GM13976 (cell line): ENCODE measurements at places on chromosomes 2 and 18.

GRCh38 chr2:158178646-158179045 lies 77.0 kb downstream of the UPP2 start:
- DNase-seq, result no peak

DNA sequence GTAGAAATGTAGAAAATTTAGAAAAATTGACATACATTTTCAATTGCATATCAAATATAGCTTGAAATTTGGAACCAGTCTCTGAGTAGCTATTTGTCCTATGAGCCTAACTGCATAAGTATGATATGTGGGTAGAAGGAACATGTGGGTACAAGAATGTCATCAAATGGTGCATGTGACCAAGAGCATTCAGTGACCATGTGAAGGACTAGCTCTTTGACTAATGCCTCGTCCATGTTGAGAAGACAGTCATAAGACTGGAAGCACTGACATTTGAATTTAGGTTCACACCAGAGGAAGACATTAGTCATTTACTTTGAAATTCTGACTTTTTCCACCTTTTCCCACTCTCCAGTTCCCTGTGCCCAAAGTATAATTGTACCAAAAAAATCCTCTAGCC lies 12.6 kb downstream of the MRPL44 start:
- DNase-seq, result no peak

GRCh38 chr2:169345486-169346437 lies 16.6 kb downstream of the LRP2 start:
- no peak for DNase-seq

GRCh38 chr18:45621061-45621511 lies 5.8 kb downstream of the SLC14A2 start:
- peak; percentile 74 for DNase-seq

GRCh38 chr2:68853915-68854314 lies 17.3 kb downstream of the BMP10 start:
- DNase-seq, result no peak

GRCh38 chr2:10072656-10073480 lies 7.3 kb downstream of the CYS1 start:
- peak; percentile 92 for DNase-seq

GRCh38 chr2:159004849-159005248 lies 36.4 kb downstream of the TANC1 start:
- no peak for DNase-seq

- no peak for DNase-seq
Measured at GRCh38 chr2:85503168-85503850, 35.7 kb upstream of the MAT2A start.

GRCh38 chr2:120906914-120907313 lies 171.2 kb downstream of the GLI2 start:
- no peak for DNase-seq

- DNase-seq, result no peak
Measured at GRCh38 chr2:1223791-1224190, 189.5 kb upstream of the TPO start.

GRCh38 chr2:105763076-105763475 lies 18.4 kb downstream of the NCK2 start:
- DNase-seq, result no peak

DNA sequence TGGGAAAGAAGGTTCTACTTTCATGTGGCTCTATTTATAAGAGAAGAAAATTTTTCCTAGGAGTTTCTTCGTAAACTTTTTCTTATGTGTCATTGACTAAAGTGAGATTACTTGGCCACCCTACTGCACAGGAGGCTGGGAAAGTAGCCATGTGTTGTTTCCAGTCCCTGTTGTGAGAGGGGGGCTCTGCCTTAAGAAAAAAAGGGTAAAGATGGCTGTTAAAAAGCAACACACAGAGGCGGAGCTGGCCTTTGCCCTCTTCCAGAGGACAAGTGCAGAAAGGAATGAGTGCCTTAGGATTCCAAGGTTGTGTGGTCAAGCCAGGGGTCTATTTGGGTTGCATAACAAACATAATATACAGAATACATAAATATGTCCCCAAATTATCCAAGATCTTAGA lies 230.0 kb upstream of the CXCR4 start:
- DNase-seq, result no peak

GRCh38 chr18:68818584-68818983 lies 20.7 kb downstream of the CCDC102B start:
- no peak for DNase-seq

GRCh38 chr2:71688530-71688929 lies 235.2 kb downstream of the DYSF start:
- DNase-seq, result no peak

GRCh38 chr2:197205585-197206215 lies 104.9 kb downstream of the ANKRD44 start:
- DNase-seq, result peak; percentile 43

DNA sequence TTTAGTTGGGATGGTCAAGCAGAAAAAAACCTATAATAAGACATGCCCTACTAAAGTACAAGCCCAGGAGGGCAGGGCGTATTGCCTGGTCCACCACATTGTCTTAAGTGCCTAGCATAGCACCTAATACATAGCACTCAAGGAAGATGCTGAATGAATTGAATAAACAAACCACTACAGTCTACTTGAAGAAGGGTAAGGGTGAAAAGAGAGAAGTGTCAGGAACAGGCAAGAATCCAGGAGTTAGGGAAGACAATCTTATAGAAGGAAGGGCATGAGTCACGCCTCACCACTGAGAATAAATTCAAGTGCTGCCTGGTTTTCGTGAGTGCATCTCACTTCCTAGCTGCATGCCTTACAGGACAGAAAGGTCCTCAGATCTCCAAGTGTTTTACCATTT lies 13.9 kb downstream of the SLC19A3 start:
- DNase-seq, result no peak

- no peak for DNase-seq
Measured at GRCh38 chr2:61536180-61536571, 2.0 kb downstream of the XPO1 start.

DNA sequence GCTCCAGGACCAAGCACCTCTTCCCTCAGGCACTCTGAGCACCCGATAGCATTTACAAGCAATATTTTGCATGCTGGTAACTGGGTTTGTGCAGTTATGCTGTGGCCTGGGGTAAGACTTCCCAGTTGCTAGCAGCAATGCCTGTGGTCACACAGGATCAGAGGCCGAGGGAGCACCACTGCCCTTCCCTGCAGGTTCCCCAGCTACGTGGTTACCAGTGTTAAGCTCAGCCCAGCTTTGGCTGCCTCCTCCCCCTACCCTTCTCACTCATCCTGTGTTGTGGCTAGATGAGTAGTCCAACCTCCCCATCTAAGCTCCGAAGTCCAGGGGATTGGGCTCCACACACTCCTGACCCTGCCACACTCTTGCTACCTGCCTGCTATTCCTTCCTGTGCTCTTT lies 141.1 kb downstream of the CELF4 start:
- DNase-seq, result no peak

- DNase-seq, result no peak
Measured at GRCh38 chr2:85188852-85189251, 55.7 kb downstream of the TCF7L1 start.

DNA sequence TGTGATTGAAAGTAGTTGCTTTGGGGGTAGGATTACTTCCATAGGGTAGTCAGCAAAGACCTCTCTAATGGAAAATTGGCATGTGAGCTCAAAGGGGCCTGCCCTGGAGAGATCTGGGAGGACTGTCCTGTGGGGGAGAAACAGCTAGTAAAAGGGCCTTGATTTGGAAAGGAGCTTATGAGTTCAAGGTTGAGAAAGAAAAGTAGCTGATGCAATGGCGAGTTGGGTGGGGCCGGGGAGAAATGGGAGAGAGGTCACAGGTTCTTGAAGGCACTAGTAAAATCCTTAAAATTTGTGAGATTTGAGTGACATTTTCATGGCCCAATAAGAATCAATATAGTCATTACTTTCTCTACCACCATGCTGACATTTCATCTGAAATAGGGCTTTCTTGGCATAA lies 82.0 kb upstream of the CCDC195 start:
- no peak for DNase-seq

GRCh38 chr2:27091746-27092695 lies 5.4 kb downstream of the KHK start:
- DNase-seq, result no peak

GRCh38 chr2:176088048-176088936 lies 4.2 kb upstream of the HOXD13 start:
- DNase-seq, result peak; percentile 76

DNA sequence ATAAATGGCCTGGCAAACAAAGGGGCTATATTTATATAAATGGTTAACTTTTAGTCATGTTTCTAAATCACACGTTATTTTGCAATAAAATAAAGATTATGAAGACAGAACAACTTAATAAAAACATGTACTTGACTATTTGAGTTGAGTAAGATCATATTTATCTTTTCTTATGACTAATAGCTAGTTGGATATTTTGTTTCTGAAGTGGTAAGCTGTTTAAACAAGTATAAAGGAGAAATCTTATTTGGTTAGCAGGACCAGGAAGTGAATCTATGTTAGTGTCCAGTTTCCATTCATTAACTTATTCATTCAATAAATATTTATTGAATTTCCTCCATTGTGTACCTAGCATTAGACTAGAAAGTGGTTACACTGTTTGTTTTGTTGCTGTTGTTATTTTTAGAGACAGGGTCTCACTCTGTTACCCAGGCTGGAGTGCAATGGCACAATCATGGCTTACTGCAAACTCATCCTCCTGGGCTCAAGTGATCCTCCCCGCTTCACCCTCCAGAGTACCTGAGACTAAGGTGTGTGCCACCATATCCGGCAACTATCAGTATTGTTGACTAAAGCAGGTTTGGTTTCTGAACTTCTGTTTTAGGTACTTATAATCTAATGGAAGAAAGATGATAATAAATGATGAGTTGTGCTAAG lies 312.6 kb downstream of the DPP10 start:
- no peak for DNase-seq

DNA sequence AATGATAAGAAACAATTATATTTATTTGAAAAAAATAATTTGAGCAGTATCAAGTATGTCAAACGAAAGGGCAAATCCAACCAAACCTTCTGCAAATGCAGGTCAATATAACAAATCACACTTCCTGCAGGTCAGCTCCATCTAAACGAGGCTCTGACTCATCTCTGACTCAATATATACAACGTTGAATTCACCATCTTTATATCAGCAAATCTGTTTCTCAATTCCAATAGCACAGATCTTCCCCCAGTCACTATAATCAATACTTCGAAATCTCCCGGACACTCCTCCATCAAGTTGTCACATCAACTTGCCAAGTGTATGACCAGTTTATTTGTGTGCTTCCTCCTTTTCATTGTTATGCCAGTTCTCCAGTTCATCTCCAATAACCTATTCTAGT lies 388.9 kb downstream of the ZEB2 start:
- no peak for DNase-seq

GRCh38 chr18:46609048-46609447 lies 48.0 kb downstream of the LOXHD1 start:
- DNase-seq, result no peak

- no peak for DNase-seq
Measured at GRCh38 chr2:191693778-191694177, 15.8 kb downstream of the NABP1 start.

GRCh38 chr2:166246901-166247300 lies 119.1 kb upstream of the SCN1A start:
- DNase-seq, result no peak

- no peak for DNase-seq
Measured at GRCh38 chr2:68762665-68763064, 28.1 kb downstream of the ARHGAP25 start.

- DNase-seq, result no peak
Measured at GRCh38 chr2:55160422-55160821, 71.7 kb downstream of the CLHC1 start.

GRCh38 chr2:205766779-205767359 lies 84.6 kb downstream of the NRP2 start:
- peak; percentile 67 for DNase-seq

GRCh38 chr2:161842736-161843433 lies 218.7 kb downstream of the SLC4A10 start:
- no peak for DNase-seq

- DNase-seq, result peak; percentile 48
Measured at GRCh38 chr2:216516730-216517350, 18.2 kb downstream of the RPL37A start.

DNA sequence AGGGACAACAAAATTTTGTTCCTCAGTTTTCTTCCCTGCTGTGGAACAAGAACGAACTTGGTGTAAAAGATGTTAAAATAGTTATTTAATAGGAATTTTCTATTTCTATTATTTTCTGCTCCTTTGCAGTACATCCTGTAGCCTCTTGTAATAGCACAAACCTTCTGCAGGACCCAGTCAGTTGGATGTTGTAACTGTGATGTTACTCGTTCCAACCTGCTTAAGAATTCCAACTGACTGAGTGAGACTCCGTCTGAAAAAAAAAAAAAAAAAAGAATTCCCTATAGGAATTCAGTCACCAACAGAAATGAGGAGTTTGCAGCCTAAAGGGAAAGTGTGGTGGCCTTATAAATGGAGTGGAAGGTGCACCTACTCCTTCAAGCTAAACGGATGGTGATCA lies 46.4 kb upstream of the CDH20 start:
- no peak for DNase-seq

DNA sequence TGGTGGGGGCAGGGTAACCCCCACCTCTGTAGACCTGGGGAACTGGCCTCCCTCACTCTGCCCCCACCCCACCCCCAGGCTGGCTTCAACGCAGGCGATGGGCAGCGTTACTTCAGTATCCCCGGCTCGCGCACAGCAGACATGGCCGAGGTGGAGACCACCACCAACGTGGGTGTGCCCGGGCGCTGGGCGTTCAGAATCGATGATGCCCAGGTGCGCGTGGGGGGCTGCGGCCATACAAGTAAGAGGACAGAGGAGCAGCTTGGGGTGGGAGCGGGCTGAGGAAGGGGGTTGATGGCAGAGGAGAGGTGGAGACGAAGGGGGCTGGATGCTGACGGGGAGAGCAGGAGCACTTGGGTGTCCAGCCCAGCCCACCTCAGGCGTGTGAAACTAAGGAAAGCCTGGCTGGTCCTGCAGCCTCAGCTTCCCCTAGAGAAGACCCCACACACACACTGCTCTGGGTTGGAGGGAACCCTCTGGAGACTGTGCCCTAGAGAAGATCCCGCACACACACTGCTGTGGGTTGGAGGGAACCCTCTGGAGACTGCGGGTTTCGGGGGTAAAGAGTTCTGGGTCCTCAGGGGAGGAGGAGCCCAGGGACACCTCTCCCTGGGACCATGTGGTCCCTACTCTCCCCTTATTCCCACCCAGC lies 36.2 kb downstream of the SNED1 start:
- DNase-seq, result no peak

DNA sequence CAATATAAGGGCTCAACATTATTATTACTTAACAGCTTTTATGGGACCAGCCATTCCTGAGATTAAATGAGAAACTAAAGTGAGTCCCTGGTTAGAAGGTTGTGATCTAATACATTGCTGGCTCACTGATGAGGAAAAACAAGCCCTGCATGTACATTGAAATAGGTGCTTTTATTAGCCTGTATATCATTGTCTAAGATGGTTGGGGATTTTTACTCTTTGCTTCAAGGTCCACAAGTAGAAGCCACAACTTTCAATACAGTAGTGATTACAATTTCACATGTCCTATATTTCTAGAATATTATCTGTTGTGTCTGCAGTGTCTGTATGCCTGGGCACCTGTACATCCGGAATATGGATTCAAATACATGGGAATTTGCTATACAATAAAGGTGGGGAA lies 104.1 kb upstream of the FZD5 start:
- peak; percentile 49 for DNase-seq

DNA sequence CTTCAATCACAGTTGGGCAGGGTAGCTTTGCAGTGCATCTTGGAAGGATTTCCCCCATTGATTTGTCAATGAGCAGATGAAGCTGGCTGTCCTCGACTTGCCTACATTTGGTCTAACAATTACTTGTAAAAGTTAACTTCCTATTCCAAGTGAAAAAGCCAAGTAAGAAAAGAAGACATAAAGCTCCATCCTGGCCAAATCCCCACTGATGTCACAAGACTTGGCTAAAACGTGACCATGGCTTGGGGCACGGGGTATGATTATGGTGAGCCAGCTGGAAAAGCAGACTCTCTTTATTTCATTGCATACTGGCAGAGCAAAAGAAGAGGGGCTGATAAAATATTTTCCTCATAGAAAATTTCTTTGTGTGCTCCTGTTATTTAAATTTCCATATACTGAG lies 25.4 kb upstream of the PID1 start:
- no peak for DNase-seq
